ENCODE measurements at places on chromosomes 3 and 15.

DNA sequence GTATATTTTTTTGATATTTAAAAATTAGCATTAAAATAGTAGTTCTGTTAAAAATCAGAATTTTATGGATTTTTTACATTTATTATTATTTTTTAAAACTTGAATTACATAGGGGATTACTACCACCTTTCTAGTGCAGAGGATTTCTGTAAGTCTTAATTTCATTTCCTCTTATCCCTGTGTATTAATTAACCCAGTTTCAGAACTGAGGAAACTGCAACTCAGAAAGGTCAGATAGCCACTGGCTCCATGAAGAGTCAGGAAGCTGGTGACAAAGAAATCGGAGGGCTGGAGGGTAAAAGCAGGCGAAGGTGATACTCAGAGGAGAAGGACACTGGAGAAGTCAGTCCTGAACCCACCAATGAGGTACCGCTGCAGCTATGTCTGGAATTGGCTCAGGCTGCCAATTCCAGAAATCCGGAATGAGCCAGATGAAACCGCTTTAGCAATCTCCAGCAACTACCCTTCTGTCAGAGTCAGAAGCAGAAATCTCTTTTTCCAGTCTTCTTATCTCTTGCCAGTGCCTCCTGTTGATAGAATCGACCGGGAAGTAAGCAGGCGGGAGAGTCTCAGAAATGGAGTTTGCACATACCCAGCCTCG lies 308.5 kb downstream of the SV2B start:
- no peak for DNase-seq

GRCh38 chr15:69929905-69930630 lies 167.6 kb downstream of the TLE3 start:
- DNase-seq: no peak

DNA sequence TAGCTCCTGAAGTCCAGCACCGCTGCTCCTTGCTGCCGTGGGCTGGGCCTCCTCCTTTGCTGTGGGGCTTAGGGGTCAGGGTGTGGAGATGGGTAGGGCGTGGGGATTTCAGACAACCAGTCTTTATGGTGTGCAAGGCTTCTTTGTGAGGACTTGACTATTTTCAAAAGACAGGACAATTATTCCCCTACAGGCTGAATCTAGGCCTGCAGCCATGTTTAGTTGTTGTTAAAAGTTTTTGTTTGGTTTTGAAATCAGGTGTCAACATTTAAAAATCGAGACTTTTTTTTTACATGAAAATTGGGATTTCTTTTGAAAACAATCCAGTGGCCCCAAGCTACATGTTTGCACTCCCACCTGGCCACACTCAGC lies 10.6 kb downstream of the RPL32 start:
- DNase-seq: no peak

DNA sequence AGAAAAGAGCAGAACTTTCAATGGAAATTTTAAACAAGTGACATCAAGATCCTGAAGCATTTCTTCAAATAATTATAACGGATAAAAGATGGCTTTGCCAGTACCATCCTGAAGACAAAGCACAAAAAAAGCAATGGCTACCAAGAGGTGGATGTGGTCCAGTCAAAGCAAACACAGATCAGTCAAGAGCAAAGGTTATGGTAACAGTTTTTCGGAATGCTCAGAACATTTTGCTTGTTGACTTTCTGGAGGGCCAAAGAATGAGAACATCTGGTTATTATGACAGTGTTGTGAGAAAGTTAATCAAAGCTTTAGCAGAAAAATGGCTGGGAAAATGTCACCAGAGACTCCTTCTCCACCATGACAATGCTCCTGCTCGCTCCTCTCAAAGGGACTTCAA lies 31.5 kb downstream of the FEM1B start:
- DNase-seq: no peak
